ENCODE measurements at places on chromosomes 12 and 14.

GRCh38 chr12:58750484-58750883, 169.8 kb downstream of the LRIG3 start:
- DNase-seq = peak; percentile 96

- no peak for DNase-seq
These were observed 8.7 kb downstream of the KRT71 start for GRCh38 chr12:52543985-52544883.

DNA sequence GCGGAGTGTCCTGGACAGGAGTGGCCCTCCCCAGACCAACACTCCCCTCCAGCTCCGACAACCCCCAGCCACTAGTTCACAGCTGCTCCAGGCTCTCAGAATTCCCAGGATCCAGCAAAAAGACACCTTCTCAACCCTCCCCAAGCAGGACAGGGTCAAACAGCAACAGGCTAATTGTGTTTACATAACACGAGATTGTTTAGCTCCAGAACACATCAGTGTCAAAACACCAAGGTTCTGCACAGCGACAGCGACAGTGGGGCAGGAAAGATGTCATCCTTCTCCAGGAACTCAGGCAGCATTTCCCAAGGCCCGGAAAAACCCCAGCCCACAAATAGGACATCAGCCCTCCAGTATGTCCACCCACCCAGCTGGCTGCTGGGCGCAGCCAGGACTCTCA, 16.5 kb downstream of the ITPK1 start:
- no peak for DNase-seq

DNA sequence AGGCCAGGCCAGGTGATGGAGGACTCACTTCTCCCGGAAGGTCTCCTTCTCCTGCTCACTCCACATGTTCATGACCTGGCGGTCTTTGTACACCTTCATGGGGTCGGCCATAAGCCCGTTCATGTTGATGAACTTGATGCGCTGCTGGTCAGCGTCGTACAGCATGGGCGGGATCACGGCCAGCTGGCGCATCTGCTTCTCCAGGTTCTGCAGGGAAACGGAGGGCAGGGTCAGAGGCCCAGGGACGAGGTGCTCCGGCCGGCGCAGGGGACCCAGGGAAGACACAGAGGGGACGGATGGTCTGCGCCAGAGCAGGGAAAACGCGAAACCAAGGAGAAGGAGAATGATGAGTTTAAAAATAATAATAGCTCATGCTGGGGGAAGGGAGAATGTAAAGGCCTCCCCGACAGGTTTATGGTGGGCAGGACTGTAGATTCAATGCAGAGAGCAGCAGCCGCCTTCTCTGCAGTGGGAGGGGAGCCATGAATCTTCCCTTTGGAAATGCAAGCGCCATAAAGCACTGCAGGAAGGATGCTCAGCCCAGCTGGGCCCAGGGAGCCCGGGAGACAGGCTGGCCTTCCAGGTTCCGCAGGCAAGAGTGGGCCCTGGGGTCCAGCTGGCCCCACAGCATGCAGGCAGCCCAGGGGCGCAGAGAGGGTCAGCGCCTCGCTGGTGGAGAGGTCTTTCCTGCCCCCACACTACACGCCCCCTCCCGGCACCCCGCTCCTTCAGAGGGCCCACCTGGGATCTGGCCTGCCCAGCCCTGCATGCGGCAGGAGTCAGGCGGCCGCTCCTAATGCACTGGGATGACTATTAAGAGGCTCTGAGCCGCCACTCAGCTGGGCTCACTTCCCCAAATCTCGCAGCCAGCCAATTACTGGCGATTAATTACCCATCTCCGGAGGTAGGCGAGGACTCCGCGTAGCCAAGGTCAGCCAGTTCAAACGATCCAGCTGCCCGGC, 132.0 kb downstream of the RFLNA start:
- DNase-seq = no peak

DNA sequence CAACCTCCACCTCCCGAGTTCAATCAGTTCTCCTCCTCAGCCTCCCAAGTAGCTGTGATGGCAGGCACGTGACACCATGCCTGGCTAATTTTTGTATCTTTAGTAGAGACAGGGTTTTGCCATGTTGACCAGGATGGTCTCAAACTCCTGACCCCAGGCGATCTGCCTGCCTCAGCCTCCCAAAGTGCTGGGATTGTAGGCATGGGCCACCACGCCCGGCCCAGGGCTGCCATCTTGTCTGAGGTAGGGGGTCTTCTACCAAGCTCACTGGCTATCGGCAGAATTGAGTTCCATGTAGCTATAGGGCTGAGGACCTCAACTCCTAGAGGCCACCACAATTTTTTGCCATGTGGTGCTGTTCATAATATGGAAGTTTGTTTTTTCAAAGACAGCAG, 115.6 kb downstream of the EGLN3 start:
- DNase-seq = no peak

DNA sequence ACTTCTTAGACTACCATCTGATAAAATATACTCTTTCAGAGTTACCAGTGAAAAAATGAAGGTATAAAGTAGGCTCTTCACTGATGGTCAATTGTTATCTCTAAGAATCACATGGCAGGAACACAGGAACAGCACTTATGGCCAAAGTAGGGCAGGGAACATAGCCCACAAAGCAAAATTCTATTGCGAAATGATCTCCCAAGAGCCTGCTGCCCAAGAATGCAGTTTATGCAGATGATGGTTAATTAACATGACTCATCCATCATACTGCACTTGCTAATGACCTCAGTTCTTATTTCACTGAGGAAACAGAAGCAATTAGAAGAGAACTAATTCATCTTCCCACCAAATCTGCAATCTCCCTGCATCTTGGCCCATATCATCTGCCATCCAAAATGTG, 133.8 kb downstream of the SLC2A13 start:
- peak; percentile 14 for DNase-seq

GRCh38 chr14:59344691-59345455, 120.3 kb downstream of the GPR135 start:
- no peak for DNase-seq

DNA sequence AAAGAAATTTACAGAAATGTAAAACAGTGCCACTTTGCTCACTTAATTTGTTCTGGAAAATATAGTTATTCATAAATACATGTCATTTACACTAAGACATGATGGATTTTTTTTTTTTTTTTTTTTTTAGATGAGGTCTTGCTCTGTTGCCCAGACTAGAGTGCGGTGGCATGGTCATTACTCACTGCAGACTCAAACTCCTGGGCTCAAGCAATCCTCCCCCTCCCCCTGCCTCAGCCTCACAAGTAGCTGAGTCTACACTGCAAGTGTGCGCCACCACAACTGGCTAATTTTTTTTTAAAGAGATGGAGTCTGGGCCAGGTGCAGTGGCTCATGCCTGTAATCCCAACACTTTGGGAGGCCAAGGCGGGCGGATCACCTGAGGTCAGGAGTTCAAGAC, 101.2 kb downstream of the PPP2R5C start:
- DNase-seq = peak; percentile 7

DNA sequence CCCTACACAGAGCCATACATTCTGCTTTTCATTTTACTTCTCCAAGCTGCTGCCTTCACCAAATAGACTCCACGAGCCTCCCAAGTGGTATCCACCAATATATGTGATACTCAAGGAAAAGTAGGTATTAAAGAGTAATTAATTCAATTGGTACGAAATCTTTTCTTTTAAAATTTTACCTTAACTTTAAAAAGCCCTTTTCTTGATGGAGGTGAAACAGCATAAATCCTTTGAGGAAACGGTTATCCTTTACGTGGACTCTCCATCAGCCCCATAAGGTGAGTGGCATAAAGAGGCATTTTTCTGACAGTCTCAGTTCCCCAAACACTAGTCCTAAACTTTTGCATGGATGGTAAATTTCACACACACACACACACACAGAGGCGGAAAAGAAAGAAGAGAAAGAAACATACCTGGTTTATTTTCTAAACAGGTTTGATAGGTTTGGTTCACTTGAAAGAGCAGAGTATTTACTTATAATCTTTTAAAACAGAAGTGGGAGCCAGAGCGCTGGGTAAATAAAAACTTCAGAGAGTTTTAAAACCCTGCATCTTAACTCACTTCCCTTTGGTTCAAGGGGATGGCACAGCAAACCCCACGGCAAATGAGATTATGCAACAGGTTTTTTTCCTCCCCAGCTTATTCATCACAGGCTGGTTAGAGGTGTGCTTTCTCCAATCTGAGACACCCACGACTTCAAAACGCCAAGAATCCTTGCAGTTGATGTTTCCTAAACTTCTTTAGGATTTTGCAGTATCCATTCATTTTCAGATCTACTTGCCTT, 1.9 kb downstream of the DUSP16 start:
- DNase-seq = peak; percentile 84

- DNase-seq = no peak
These were observed 103.0 kb downstream of the PTGER2 start for GRCh38 chr14:52417139-52417538.

DNA sequence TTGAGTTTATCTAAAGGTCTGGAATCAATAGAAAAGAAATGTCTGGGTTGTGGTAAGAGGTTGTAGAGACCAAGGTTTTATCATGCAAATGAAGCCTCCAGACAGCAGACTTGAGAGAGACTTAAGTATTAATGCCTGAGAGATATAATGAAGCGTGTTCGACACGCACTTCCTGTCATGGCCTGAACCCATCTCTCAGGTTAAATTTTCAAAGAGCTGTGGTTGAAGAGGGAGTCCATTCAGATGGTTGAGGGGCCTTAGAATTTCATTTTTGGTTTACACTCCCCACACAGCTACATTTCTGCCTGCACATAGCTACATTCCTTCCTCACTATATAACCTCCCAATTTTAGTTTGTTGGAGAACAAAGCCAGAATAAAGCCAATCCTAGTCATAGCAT, 10.1 kb upstream of the CLEC12A start:
- no peak for DNase-seq

GRCh38 chr12:58809064-58809607, 111.2 kb downstream of the LRIG3 start:
- DNase-seq = peak; percentile 39

DNA sequence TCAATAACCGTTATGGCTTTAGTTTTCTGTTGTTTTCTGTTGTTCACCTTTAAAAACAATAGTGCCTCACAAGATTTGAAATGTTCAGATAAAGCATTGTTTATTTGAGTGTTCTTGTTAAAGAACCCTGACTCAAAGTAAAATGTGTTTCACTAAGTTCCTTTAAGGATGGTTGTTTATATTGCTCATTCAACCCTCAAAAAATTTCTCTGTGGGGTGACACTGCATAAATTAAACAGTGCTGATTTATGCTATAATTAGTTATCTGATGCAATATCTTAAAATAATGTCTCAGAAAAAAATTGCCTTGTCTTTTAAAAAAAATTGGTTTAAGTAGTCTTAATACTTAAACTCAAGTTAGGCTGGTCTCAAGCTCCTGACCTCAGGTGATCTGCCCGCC, 775.1 kb downstream of the FLRT2 start:
- no peak for DNase-seq

GRCh38 chr14:105944632-105945610, 418.5 kb downstream of the TMEM121 start:
- DNase-seq = peak; percentile 2

DNA sequence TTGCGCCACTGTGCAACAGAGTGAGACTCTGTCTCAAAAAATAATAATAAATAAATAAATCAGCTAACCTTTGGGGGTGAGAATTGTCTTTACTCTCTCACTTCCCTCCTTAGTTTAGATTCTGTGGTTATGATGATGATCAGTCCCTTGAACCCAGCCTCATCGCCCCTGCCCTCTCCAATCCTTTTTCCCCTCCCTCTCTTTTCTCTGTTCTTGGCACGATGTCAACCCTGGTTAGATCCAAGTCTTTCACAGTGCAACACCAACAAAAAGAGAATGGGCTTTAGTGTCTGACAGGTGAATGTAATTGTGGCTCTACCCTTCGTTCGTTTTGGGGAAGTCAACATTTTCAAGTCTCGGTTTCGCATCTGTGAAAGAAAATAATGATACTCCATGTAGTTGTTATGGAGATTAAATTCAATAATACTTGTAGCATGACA, 59.0 kb downstream of the NTN4 start:
- no peak for DNase-seq

DNA sequence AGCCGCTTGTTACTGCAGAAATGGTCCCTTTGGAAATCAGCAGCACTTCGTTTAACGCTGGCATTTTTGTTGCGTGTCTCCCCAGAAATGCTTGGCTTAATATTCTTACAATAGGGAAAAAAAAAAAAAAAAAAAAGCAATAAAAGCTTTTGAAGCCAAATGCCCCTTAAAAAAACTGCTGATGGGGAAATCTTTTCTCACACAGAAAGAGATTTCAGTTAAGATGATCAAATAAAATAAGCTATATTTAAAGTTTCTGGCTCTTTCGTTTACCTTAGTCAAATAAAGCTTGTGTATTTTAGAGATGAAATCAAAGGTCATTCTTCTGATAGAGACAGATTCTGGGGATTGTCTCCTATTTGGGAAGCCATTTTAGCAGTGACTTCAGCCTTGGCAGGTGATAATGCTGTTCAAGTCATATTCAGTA, 52.4 kb upstream of the FRS2 start:
- DNase-seq = no peak

- no peak for DNase-seq
These were observed 300.8 kb upstream of the NOS1 start for GRCh38 chr12:117662220-117662619.

DNA sequence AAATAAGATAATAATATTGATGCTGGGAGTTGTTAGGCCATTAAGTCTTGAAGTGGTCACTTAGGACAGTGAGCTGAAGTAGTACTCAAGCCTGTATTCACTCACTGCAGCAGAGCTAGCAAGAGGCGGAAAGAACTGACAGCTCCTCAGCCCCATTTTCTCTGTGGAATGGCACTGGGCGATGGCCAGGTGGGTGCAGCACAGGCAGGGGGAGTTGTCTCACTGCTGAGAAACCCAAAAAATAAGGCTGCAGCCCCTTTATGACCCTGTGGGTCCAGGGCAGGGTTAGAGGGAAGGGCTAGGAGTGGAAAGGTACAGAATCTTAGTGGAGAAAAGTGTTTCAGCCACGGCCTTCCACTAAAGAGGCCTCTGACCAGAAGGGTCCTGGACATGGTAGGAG, 35.5 kb downstream of the PDZRN4 start:
- no peak for DNase-seq

DNA sequence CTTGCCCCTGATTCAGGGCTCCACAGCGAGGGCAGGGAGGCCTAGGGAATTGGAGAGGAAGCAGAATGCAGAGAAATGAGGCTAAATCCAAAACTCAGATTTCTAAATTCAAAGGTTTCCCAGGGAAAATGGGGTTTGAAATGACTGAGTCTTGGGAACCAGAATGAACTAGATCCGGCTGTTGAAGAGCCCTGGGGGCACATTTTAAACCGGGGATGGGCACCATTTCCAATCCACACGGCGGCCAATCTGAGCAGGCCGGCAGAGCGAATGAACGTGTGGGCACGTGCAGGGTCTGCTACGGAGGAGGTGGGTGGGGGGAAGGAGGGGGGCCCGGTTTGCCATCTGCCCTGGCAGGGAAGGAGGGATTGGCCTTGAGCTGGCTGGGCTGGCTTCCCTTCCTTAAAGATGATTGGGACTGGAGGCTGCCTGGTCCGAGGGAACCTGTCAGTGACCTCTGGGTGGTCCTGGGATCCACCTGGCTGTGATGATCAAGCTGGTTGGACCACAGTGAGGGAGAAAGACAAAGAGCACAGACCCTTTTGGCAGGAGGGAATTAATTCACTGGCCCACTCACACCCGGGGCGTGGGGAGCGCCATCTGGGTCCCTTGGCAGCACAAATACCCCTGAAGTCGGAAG, 161.0 kb downstream of the RBM19 start:
- no peak for DNase-seq
